ENCODE measurements at places on chromosomes 13 and 19.

DNA sequence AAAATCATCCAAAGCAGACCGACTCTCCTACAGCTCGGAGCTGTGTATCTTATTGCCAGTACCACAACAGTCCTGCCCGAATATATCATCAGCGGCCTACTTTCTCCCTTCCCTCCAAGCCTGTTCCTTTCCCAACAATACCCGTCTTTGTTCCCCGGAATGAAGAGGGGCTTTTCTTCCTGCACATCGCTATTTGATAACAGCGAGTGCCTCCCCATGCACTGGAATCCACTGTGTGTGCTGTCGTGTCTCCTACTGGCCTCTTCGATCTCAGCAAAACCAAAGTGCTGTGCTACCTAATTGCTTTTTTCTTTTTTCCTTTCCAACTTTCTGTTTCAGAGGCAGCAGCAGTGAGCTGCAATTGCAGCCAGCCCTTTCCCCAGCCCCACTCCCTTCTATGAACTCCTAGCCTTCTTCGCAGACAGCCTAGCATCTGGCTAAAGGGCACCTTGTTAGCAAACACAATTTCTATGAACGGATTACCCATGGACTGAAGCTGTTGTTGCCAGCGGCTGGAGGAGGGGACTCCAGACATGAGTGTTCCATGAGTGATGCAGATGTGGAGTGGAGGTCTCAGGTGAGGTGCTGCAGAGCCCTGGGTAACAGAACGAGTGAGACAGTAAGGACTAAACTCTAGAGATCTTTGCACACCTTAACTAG lies 43.4 kb downstream of the EFNB2 start:
- no peak for DNase-seq

GRCh38 chr13:37878496-37878895 lies 8.9 kb upstream of the TRPC4 start:
- DNase-seq: no peak

GRCh38 chr19:18670312-18670711 lies 13.2 kb upstream of the CRTC1 start:
- DNase-seq: no peak

DNA sequence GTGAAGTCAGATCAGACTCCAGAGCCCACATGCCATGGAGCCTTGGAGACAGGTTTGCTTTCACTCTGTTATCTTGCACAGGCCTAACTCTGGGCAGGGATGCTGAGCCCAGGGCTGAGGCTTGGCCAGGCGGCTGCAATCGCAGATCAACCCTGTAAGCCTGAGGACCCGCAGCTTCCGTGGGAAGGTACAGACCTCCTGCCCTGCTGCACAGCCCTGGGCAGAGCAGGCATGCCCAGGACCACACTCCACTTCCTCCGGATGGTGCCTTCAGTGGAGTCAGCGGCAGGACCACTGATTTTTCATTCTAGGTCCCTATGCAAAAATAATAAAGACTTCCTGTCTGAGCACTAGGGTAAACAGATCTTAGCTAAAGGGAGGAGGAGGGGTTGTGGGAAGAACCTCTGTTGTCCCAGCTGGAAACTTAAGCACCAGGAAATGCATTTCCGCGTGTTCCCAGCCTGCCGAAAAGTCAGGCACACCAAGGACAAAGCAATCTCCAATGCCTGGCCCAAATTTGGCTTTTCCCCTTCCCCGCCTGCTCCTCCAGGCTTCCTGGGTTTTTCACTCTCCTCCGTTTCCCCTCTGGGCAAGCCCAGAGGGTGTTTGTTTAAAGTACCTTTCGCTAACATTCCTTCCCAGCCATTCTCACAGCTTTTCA lies 87.3 kb downstream of the KCTD15 start:
- no peak for DNase-seq

DNA sequence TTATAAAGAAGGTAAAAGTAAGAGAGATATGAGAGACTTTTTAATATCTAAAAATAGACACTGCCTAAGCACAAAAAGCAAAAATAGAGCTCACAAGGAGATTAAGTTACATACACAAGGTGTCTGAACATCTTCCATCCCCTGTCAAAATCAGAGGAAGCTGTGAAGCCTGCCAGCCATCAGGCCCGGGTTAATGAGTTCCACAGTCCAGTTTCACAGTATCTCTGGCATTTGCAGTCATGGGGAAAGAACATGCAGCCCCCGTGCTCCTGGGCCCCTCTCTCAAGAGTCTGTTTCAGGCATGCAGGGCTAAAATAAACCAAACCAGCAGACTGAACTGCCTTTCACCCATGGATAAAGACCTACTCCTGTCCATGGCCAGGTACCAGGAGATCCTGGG lies 79.2 kb downstream of the TBC1D4 start:
- DNase-seq: no peak

GRCh38 chr19:8396563-8397203 lies 6.5 kb downstream of the RAB11B start:
- DNase-seq: peak; percentile 75
